Activated CD8-positive, alpha-beta T cell treated with anti-CD3 and anti-CD28 coated beads, Interleukin-2, amount 10 ng/mL, durations not matched to agents 7 days and 5 days (primary cell): ENCODE measurements at places on chromosomes 4 and X. TPM values are rescaled to one million over a fixed set of nuclear protein-coding genes. Genes with fewer than 3 reads are reported as not detected.

DNA sequence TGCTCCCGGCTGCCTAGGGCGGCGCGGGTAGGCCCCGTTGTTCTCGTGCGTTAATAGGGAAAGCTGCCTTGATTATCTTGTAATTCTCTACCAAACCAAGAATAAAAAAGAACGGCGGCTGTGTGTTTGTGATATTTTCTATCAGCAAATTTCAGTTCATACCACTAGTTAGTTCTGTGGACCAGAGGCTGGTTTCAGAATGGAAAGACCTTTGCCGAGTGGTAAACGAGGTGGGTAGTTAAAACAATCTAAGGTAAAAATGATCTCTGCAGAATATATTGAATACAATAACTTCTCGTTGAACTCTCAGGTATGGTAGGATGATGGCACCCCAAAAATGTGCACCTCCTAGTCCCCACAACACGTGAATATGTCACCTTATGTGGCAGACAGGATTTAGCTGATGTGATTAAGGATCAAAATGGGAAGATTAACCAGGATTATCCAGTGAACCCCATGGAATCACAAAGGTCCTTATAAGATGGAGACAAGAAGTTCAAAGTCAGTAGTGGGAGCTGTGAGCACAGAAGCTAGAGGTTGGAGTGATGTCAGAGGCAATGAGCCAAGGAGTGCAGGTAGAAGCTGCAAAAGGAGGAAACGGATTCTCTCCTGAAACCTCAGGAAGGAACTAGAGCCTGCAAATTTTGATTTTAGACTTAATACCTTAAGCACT lies 574 bp upstream of the CFAP97 start:
- no peak for DNase-seq

- DNase-seq, result no peak
Observed at GRCh38 chrX:13685126-13685763, 3.7 kb upstream of the RAB9A start.

The RRH gene
- total RNA-seq, result not detected

DNA sequence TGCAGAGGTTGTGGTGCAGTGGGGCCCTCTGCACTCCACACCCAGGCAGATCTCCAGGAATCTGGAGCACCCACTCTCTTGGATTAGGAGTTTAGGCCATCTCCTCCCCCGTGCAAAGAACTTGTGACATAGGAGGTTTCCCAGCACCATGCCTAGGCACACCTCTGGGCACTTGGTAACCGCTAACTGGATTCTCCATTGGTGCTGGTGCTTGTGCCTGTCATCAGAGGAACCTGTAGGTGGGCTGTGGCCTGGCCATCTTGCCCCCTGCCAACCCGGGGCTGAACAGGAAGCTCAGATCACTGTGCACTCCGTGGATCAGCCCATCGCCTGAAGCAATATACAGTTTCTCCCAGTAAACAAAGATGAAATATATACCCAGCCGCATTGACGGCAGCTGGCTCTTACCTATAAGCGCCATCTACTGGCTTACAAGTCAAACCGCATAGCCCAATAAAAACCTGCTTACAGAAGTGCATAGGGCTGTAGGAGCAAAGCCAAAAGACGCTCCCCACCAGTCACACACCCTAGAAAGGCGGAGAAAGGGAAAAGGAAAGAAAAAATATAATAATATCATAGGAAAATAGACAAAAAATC lies 19.1 kb upstream of the TEX13B start:
- DNase-seq, result peak; percentile 23

GRCh38 chr4:181676546-181676945 lies 566.7 kb upstream of the TENM3 start:
- no peak for DNase-seq

GRCh38 chr4:74014332-74014731 lies 15.9 kb upstream of the CXCL5 start:
- DNase-seq, result no peak

DNA sequence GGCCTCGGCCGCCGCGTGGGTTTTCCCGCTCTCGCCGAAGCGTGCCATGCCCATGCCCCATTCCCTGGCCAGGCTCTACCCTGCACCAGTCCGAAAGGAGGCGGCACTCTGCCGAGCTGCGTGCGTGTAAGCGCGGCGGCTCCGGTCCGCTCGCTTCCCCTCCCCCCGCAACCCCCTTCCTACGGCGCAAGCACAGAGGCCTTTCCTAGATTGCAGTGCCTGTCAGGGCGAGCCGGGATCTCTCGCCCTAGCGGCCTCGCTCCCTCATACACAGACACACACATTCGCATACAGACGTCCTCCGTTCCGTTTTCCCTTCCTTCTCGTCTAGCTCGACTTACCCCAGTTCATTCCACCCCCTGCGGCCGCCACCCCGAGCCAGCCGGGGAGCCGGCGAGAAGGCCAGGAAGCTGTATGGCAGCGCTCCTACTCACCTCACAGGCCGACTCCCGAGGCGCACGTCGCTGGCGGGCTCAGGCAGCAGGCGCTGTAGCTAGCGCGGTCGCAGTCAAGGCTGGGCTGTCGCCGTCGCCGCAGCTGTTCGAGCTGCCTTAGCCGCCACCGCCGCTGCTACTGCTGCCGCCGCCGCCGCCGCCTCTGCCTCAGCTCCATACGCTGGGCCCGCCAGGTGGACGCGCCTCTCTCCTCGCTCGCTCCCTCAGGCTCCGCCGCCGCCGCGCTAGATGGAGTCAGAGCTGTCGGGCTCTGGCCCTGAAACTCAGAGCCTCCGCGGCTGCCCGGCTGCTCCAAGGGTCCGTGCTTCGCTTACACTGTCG lies 615 bp downstream of the NEXMIF start:
- DNase-seq, result peak; percentile 39

- no peak for DNase-seq
Observed at GRCh38 chr4:179843370-179843769, 2399.8 kb upstream of the TENM3 start.

GRCh38 chr4:159400558-159401225 lies 297.8 kb downstream of the RAPGEF2 start:
- DNase-seq, result no peak

DNA sequence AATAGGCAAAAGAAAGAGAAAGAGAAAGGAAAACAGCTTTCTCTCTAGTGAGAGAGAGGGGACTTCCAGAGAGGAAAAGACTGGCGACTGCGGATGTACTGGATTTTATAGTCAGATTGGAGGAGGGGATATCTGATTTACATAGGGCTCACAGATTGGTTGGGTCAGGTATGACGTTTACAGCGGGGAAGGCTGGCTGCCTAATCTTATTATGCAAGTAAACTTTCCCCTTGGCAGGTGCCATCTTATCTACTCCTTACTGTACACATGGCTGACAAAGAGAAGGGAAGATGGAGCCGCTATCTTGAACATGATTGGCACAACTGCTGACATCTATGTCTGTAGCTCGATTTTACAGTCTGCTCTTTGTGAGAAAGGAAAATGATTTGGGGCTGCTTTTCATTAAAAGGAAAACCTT lies 25.4 kb downstream of the RBPJ start:
- no peak for DNase-seq

The CLDN22 gene
- not detected for total RNA-seq

The NAT8L gene
- not detected for total RNA-seq

The HGFAC gene
- total RNA-seq, result not detected

- no peak for DNase-seq
Observed at GRCh38 chr4:828641-829271, 2.8 kb upstream of the CPLX1 start.

GRCh38 chr4:152316969-152317368 lies 218.9 kb downstream of the FBXW7 start:
- no peak for DNase-seq

The AR gene
- total RNA-seq, result not detected

GRCh38 chrX:88612870-88613329 lies 134.1 kb upstream of the CPXCR1 start:
- DNase-seq, result no peak

The SLIT2 gene
- total RNA-seq, result not detected
